Activated CD4-positive, alpha-beta T cell treated with anti-CD3 and anti-CD28 coated beads for 36 hours (primary cell): ENCODE measurements at places on chromosomes 5 and 9. TPM values are rescaled to one million over a fixed set of nuclear protein-coding genes. Genes with fewer than 3 reads are reported as not detected.

- no peak for DNase-seq
Observed at GRCh38 chr9:16524078-16524477, 346.4 kb downstream of the BNC2 start.

Gene CEP120
- 29.5 TPM for total RNA-seq

Gene FOXD4L5
- total RNA-seq: not detected

Gene RHOBTB3
- 3.5 TPM for total RNA-seq

Gene LCP2
- 232 TPM for total RNA-seq

GRCh38 chr5:17336054-17336453 lies 118.6 kb downstream of the BASP1 start:
- DNase-seq: no peak

Gene GHR
- not detected for total RNA-seq

DNA sequence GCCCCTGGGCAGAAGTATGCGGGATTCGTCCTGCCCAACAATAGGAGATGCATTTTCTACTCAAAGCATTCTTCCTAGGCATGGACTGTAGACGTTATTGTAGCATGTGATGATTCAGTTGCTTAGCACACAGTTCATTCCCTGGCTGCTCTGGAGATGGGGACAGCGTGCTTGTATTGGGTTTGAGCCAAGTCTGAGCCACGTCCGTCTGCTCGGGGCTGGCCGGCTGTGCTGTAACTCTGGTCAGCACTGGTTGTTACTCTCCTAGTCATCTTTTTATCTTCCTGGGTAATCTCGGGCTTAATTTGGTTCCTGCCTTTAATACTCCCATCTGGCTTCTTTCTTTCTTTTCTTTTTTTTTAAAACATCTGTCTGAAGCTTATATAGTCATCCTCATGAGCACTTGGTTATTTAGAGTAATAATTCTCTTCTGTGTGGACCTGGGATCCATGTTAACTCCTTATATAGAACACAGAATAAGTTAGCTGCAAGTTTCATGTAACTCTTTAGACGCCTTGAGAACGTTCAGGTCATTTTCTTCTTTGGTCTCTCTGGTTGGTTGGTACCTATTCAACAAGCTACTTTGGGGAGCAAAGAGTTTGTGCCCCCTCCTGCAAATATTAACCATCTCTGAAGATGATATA lies 118.8 kb upstream of the RPS23 start:
- DNase-seq: no peak

- DNase-seq: peak; percentile 84
Observed at GRCh38 chr5:172283020-172283861, at the start of gene UBTD2. Gene UBTD2, minus strand, starts transcription at chr5:172283764. Its CDS starts 99 bp downstream, at chr5:172283665.

Gene QRFP
- total RNA-seq: not detected

- no peak for DNase-seq
Observed at GRCh38 chr9:117074784-117075520, 339.9 kb downstream of the ASTN2 start.

DNA sequence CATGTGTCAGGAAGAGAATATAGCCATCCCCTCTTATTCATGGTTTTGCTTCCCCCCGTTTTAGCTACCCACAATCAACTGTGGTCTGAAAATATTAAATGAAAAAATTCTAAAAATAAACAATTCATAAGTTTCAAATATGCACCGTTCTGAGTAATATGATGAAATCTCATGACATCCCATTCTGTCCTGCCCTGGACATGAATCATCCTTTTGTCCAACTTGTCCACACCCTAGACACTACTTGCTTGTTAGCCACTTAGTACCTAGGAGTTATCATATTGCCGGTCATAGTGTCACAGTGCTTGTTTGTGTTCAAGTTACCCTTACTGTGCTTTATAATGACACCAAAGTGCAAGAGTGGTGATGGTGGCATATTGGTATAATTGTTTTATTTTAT lies 113.5 kb downstream of the CAAP1 start:
- DNase-seq: no peak

- no peak for DNase-seq
Observed at GRCh38 chr9:70049236-70049635, 5.6 kb downstream of the MAMDC2 start.

Gene MCIDAS
- total RNA-seq: not detected

Gene SPATA31E1
- not detected for total RNA-seq

DNA sequence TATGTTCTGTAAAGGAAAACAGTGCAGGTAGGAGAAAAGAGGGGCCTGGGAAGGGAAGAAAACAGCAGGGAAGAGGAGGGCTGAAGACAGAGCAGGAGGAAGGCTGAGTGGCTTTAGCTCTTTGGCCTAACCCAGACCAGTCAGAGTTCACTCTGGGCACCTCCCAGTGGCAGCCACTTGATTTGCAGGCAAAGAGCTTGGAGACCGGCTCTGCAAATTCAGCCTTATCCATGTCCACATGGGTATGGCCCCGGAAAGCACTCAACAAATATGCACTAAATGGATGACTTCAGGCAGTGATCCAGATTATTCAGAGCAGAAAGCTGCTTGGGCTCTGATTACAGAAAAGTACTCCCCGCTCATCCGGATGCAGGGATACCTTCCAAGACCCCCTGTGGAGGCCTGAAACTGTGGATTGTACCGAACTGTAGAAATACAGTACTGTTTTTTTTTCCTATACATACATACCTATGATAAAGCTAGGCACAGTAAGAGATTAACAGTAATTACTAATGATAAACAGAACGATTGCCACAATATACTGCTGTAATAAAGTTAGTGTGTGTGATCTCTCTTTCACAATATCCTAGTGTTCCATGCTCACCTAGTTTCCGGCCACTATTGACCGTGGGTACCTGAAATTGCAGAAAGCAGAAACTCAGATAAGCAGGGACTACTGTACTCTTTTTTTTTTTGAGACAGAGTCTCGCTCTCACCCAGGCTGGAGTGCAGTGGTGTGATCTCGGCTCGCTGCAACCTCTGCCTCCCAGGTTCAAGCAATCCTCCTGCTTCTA lies 4.6 kb upstream of the RNU6ATAC start:
- peak; percentile 40 for DNase-seq

DNA sequence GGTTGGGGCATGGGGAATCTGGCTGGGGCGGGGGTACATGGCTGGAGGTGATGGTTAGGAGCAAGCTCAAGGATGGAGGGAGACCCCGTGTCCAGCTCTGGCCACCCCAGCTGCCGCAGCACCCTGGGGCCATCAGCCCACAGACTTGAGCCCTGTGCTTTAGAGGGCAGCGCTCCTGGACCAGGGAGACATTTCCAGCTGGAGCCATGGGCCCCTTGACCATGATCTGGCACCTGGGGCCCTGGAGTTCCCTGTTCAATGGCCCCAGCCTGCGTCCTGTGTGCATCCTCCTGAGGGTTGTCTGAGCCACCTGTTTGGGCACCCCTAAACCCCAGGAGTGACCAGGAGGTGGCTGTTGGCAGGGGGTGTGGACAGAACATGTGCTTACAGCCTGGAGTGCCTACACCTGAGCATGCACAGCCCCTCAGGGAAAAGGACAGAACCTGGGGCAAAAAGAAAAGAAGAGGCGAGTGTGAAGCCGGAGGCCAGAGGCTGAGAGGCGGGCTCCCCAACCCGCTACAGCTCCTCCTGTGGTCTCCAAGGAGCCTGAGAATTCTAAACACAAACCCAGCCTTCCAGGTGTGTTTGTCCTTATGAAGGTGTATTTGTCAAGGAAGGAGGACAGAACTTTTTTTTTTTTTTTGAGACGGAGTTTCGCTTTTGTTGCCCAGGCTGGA lies 126.7 kb downstream of the C9orf50 start:
- no peak for DNase-seq

Gene RNF208
- 7.1 TPM for total RNA-seq

GRCh38 chr5:10684303-10685086 lies 76.5 kb downstream of the DAP start:
- no peak for DNase-seq

- DNase-seq: no peak
Observed at GRCh38 chr5:140978983-140979382, 12.7 kb downstream of the PCDHAC2 start.

GRCh38 chr5:73354406-73354805 lies 94.2 kb downstream of the FOXD1 start:
- DNase-seq: no peak

Gene PCDHA9
- total RNA-seq: not detected

DNA sequence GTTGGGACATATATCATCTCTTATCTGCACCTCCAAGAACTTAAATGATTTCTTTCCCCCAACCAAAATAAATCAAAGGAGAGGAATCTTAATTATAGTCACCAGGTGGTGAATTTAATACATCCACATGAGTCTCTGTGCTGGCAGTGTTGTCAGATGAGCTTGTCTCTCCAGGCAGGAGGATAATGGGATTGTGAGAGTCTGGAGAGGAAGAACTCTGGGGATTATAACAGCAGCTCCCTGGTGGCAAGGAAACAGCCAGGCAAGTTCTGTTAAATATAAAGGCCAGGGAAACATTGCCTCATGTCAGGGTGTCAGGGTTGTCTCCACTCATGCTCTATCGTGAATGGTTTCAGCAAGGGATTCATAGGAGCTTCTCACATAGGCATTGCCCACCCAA lies 80.8 kb downstream of the TLR4 start:
- DNase-seq: no peak

Gene TIMD4
- total RNA-seq: 2.3 TPM

- peak; percentile 74 for DNase-seq
Observed at GRCh38 chr9:89408628-89409101, 89.2 kb downstream of the SEMA4D start.

DNA sequence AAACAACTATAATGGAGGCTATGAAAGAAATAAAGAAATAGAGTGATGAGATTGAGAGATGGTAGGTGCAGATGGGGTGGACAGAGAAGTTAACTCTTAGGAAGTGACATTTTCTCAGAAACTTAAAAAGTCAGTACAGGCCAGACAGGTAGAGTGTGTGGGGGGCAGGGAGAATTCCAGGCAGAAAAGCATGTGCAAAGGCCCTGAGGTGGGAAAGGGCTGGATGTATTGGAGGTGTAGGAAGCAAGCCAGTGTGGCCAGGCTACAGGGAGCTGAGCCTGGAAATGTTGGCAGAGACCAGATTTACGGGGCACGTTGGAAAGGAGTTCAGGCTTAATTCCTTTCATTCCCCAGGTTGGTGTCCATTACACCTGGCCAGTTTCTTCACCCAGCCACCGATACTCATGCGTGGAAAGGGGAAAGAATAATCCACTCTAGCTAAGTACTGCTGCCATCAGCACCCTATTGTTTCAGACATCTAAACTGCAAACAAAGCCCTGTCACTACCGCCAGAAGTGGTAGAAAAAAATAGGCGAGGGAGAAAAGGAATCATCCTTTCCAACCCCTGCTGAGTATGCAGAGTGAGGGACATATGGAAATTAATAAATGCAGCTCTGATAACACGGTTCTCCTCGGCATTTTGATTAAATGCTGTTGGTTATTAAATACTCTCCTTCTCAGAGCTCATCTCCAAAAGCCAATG lies 116.8 kb upstream of the GPR151 start:
- DNase-seq: no peak

- DNase-seq: no peak
Observed at GRCh38 chr5:16659536-16659935, 42.7 kb upstream of the RETREG1 start.

DNA sequence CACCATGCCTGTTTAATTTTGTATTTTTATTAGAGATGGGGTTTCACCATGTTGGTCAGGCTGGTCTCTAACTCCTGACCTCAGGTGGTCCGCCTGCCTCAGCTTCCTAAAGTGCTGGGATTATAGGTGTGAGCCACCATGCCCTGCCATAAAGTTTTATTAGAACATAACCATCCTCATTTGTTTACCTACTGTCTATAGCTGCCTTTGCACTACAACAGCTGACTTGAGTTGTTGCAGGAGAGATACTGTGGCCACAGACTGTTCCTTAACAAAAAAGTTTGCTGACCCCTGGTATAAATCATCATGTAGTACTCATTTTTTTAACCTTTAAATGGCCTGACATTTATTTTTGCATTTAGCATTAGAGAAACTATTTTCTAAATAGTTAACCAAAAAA lies 31.7 kb downstream of the SNX30 start:
- no peak for DNase-seq

DNA sequence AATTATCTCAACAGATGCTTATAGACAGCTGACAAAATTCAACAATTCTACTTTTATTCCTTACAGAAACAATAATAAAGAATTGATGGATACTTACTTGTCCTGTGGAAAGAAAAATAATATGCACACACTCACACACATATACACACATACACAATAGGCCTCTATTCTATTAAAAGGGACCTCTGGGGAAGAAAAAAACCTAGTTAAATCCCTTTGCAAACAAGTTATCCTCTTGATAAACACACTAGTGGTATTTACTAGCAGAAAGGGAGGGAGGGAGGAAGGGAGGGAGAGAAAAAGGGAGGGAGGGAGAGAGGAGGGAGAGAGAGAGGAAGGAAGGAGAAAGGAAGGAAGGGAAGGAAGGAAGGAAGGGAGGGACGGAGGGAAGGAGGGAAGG lies 486.4 kb downstream of the HINT1 start:
- DNase-seq: no peak

Gene DIPK1B
- total RNA-seq: 0.25 TPM

DNA sequence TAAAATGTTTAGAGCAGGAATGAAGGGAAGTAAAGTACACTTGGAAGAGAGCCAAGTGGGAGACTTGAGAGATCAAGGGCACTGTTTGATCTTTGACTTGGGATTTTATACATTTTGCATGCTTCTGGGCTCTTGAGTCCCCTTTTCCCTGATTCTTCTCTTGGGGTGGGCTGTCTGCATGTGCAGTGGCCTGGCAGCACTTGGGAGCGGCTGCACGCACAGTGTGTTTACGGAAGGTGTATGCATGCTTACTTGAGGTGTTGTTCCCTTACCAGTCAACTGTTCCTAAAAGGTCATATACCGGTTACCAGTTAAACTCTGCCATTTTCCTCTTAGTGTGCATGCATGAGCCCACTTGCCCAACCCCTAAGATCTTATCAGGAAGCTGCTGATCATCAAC lies 377.7 kb downstream of the CYLC2 start:
- no peak for DNase-seq

- no peak for DNase-seq
Observed at GRCh38 chr9:132008855-132009812, 70.5 kb downstream of the MED27 start.

GRCh38 chr5:54651482-54652076 lies 134.0 kb downstream of the SNX18 start:
- no peak for DNase-seq

GRCh38 chr9:74277532-74277931 lies 219.6 kb upstream of the RORB start:
- DNase-seq: peak; percentile 7

GRCh38 chr5:169803077-169803981 lies 166.3 kb downstream of the DOCK2 start:
- no peak for DNase-seq

Gene SLC45A2
- total RNA-seq: not detected

GRCh38 chr5:77066184-77066583 lies 20.9 kb downstream of the ZBED3 start:
- DNase-seq: no peak

- no peak for DNase-seq
Observed at GRCh38 chr9:106304401-106304920, 558.5 kb upstream of the ZNF462 start.

- no peak for DNase-seq
Observed at GRCh38 chr9:129919277-129919676, 84.0 kb downstream of the USP20 start.

- DNase-seq: no peak
Observed at GRCh38 chr5:108212775-108213346, 169.0 kb downstream of the FBXL17 start.

DNA sequence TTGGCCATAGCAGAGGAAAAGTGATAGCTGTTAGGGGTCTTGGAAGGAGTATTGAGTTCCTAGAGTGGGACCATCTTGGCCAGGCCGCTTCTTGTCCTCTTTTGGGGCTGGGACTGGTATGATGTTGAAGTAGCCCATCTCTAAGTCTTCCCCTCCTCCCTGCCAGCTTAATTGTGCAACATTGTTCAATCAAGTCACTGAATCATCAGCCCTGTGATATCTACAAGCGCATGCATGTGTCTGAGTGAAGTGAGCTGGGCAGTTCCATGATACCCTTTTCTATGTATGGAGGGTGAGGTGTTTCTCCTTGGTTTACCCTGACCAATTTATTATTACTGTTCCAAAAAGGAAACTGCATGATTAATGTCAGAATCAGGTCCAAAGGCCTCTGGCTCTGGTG lies 112.2 kb downstream of the C9orf152 start:
- DNase-seq: no peak
